Ascending aorta (tissue), 2 donors: ENCODE measurements at places on chromosomes 4 and X.

GRCh38 chr4:5166377-5166776 is 115.1 kb downstream of the STK32B start:
- DNase-seq, result no peak

DNA sequence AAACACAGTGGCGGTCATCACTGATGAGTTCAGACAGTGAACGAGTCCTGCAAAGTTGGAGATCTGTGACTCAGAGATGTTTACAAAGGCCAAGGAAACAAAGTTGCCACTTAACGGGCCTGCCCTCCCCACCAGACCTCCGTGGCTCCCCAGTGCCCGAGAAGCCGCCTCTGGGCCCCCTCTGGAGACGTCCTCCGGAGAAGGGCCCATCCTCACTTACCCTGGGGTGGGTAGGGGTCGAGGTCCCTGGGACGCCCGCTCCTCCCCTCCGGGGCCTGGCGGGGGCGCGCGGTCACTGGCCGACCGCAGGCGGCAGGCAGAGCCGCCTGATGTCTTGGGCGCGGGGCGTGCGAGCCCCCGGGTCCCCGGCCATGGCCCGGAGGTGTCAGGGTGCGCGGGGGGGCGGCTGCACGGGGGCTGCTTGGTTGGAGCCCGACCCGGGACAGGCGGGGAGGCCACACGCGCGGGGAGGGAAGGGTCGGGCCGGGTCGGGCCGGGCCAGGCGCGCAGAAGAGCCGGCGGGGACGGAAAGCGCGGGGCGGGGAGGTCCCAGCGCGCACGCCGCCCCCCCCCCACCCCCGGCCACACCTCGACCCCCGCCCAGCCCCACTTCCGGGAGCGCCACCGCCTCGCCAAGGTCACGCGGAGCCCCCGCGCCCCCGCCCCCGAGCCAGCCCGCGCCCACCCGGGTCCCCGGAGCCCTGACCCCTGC is 529 bp downstream of the DHRSX start:
- DNase-seq, result no peak

DNA sequence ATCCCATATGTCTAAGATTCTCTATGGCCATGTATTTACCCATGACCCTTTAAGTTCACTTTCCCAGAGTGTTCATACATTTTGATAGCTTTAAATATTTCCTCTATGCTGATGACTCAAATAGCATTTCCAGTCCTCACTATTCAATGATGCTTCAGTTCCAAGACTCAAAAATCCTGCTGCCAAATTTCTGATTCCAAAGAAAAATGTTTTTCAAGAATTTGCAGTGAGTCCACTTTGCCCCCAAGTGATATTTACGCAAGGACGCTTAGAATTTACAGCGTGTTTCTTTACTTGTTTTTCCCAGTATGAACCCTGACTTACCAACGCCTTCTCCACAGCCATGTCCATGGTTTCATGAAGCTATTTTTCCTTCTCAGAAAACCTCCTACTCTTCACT is 127.9 kb upstream of the PCDH18 start:
- no peak for DNase-seq

- DNase-seq, result no peak
Observed at GRCh38 chrX:21639775-21640174, 18.4 kb downstream of the KLHL34 start.

DNA sequence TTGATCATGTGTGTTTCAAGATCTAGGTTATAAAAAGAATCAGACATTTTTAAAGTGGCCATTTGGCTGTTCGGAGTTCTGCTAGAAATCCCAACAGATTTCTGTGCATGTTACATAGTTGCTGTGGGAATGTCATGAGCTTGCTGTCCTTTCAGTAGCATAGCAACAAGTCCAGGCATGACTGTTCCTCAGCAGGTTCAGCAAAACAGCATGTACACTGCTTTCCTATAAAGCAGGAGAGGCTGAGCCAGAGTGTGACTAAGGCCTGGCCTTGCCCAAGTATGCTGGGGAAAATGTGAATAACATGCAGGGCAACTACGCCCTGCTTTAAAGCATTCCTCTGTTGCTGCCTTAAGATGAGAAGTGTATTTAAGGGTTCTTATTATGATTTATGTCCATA is 217.1 kb upstream of the SMIM31 start:
- peak; percentile 74 for DNase-seq

DNA sequence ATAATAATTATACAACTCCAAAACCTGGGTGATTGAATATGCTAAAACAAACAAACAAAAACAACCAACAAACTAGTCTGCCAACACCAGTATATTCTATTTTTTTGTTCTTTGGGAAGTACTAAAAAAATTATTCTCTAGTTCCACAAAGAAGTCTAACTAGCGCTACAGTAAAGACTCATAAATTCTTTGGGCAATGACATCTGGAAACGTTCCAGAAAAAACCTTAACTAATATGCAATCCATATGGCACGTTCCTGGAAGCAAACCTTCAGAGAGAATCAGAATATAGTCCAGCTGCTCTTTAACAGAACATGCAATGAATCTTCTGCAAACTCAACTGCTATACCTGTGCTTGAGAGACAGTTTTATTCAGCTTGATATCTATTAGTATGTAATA is 500.1 kb downstream of the TRAM1L1 start:
- no peak for DNase-seq

GRCh38 chr4:179116011-179116410 is 1673.8 kb upstream of the AGA start:
- DNase-seq, result no peak

DNA sequence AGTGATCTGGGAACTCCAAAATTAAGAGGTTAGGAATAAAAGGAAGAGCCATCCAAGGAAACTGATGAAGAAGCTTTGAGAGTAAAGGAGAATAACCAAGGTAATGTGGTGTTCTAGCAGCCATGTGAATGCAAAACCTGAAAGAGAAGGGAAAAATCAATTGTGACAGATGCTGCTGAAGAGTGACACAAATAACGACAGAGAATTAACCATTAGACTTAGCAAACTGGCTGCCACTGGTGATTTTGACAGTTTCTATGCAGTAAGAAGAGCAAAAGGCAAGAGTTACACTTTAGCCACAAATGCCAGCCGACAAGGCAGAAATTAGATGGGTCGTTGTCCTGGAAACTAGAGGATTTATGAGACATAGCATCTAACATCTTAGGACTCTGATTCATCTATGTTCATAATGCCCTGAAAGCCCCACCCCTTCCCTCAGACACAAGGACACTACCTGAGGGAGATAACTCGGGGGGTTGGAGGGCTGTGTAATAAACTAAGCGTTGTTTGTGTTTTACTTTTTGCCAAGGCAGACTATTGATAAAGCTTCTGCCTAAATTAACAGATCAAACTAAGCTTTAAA is 13.0 kb upstream of the TMEM144 start:
- DNase-seq, result no peak

- no peak for DNase-seq
Observed at GRCh38 chr4:7442574-7443162, 7.9 kb upstream of the PSAPL1 start.

GRCh38 chr4:187903106-187903505 is 92.5 kb upstream of the ZFP42 start:
- no peak for DNase-seq

- DNase-seq, result no peak
Observed at GRCh38 chr4:125461676-125462363, 147.1 kb downstream of the FAT4 start.

GRCh38 chr4:184628103-184628502 is 21.1 kb downstream of the CASP3 start:
- no peak for DNase-seq

DNA sequence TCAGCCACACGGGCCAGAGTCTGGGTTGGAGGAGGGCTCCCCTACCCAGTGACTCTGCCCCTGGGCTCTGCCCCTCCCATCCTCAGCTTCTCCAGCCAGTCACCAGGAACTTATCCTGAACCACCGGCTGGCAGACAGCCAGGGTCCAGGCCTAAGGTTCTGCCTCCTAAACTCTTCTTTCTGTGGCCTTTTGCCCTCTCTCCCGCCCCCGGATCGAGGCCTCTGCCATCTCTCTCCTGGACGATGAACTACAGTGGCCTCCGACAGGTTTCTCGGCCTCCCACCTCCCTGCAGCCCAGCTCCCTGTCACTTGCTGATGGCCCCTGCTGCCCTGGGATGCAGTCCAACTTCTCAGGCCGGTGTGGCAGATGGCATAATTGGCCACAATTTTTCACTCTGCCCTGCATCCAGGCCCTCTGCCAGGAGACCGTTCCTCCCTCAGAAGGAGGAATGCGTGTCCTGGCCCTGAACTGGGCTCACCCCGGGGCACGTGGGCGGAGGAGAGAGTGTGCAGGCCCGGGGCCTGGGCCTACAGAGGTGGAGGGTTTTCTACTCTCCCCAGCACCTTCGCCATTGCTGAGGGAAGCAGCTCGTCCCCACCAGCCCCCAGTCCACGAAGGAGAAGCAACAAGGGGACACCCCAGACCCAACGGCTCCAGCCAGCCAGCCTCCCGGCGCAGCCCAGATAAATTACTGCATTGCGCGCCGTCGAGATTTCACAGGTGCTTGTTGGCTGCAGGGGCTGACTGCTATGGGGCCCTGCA is 81.9 kb upstream of the LRPAP1 start:
- no peak for DNase-seq

GRCh38 chrX:149858592-149858991 is 22.4 kb upstream of the MAGEA8 start:
- no peak for DNase-seq

GRCh38 chr4:61590881-61591280 is 390.8 kb downstream of the ADGRL3 start:
- DNase-seq, result no peak

GRCh38 chr4:23114538-23114937 is 421.8 kb downstream of the GBA3 start:
- DNase-seq, result no peak

- no peak for DNase-seq
Observed at GRCh38 chrX:274904-275475, 6.2 kb upstream of the PLCXD1 start.

DNA sequence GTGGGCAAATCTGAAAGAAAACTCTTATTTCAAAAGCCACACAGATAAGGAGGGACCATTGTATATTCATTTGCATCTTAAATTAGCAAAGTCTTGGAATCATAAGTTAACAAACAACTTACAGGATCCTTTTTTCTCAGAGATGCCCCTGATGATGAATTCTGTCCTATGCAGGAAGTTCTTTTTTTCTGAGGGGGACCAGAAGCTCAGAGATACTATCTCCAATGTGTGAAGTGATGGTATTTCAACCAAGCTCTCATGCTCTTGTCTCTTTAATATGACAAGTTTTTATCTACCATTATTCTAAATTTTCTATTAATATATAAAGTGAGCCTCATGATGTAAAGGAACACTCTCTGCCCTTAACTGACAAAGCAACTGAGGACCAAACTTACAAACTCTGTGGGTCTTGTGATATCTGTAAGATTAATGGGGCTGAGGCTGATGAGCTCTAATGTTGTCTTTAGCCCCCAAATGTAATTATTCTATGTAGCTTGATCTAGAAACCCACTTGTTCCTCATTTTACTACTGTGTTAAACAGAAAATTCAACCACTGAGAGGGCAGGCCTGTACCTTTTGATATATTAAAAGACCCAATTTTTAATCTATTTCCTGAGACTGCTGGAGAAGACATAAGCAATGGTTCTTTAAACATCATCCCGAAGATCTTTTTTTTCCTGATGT is 27.0 kb downstream of the TEC start:
- DNase-seq, result no peak

- no peak for DNase-seq
Observed at GRCh38 chr4:53674903-53675302, 83.6 kb upstream of the LNX1 start.

DNA sequence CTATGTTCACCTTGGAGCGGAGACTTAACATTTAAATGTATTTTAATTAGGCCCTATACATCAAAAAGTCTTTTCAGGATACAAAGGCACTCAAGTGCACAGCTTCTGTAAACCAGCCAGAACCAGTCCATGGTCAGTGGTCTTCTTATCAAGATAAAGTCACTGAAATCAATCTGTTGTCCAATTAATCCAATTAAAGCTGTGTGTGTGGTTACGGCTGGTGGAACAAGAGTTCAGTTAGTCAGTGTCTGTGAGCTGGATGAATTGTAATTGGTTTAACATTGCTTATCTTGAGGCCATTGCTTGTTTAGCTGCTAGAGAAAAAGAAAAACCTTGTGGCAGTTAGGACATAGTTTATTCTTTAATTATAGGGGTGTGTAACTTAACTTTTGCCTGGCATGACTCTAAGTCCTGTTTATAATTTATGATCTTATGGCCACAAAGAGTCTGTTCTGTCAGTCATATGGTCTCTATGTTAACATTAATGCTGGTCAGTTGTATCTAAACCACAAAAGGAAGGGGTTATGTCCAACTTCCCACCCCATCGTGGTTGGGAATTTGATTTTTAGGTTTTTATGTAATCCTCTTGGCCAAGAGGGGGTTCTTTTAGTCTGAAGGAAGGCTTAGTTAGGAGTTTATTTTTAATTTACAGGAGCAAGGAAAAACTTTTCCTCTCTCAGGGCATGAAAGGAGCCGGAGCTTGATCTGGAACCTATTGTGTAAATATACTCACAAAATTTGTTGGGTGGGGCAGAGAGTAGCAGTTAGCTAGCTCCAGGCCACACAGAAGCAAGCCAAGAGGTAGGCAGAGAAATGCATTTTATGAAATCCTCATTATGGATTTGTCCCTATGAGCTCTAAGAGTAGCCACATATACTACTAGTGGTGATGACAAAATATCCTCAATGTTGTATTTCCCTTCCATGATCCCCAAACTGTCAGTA is 665.7 kb upstream of the ACTRT1 start:
- DNase-seq, result no peak

GRCh38 chr4:37455301-37456131 is 211.0 kb downstream of the NWD2 start:
- no peak for DNase-seq

DNA sequence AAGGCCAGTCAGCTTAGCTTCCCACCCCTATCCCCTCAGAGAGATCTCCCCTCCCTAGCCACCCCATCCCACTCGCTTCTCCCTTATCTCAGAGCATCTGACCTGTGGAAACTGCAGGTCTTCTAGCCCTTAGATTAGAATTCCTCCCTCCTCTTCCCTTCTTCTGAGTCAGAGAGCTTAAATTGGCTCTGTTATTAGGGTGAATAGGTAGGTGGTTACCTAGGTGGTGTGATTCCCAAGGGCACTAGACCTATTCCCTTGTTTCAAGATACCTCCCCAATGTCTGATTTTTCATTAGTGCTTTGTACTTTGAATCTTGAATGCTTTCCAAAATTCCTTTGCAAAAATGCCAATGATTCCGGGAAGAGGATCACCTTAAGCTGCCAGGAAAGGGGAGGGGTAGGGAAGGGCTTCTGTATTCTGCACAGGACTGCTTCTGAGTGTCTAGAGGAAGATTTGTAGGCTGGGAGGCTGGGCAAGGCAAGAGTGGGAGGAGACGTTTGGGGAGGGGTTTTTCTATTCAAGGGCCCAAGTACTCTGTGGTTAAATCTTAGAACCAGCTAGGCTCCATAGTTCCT is 24.5 kb upstream of the MSN start:
- no peak for DNase-seq

- no peak for DNase-seq
Observed at GRCh38 chr4:100828986-100829685, 311.3 kb upstream of the EMCN start.
